AG09319 (cell line): ENCODE measurements at places on chromosomes 4 and X.

- no peak for DNase-seq
These were observed 18.4 kb upstream of the CWH43 start for GRCh38 chr4:48967631-48968030.

GRCh38 chr4:109146499-109146898 is 156.0 kb downstream of the COL25A1 start:
- no peak for DNase-seq

DNA sequence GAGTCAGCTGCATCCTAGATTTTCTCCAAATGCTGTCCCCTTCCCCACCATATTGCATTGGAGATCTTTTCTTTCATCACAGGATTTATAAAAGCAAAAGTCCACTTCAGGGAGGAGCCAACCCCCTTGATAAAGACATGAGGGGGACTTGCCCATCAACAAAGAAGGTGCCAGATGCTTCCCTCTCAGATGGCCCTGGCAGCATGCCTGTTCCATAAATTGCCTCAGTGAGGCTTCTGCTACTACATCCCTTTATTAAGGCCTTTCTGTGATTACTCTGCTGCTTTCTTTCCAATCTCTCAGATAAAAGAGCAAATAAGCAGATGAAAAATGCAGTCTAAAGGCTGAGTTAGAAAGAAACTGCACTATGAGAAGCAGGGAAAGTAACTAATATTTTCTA is 511.6 kb downstream of the PACRGL start:
- no peak for DNase-seq

GRCh38 chrX:21757960-21758359 is at the start of gene SMPX:
TSS of gene SMPX (minus strand) at chrX:21758116. CDS start at chrX:21754290, 3,826 bp downstream.
- DNase-seq = no peak

- no peak for DNase-seq
These were observed 591.7 kb downstream of the CCSER1 start for GRCh38 chr4:90718931-90719330.

- no peak for DNase-seq
These were observed 64.9 kb downstream of the N4BP2 start for GRCh38 chr4:40121515-40121914.

DNA sequence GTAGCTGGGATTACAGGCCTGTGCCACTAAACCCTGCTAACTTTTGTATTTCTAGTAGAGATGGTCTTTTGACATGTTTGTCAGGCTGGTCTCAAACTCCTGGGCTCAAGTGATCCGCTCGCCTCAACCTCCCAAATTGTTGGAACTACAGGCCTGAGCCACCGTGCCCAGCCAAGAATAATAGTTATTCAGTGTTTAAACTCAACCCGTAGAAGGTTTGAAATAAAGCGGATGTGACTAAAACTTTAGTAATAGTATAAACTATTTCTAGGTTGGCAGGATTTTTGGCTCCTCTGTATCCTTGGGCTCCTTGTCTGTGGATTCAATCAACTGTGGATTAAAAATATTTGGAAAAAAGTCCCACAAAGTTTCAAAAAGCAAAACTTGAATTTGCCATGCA is 37.8 kb downstream of the PCDH10 start:
- no peak for DNase-seq
